Mesendoderm (in vitro differentiated cells): ENCODE measurements at places on chromosomes 4 and X.

- H3K4me3 ChIP-seq, result no peak overlapping the region
- no peak overlapping the region for H3K27ac ChIP-seq
- DNase-seq, result no peak
- H3K4me1 ChIP-seq, result no peaks in the 10 kb centered on the region
- H3K36me3 ChIP-seq, result no peaks in the 10 kb centered on the region
- H3K27me3 ChIP-seq, result no peaks in the 10 kb centered on the region
Observed at GRCh38 chrX:56882581-56882980, 112.8 kb downstream of the SPIN3 start.

GRCh38 chr4:41814565-41814964 is 66.0 kb upstream of the PHOX2B start:
- H3K4me1 ChIP-seq, result no peaks in the 10 kb centered on the region
- no peak overlapping the region for H3K4me3 ChIP-seq
- DNase-seq, result peak; percentile 70

DNA sequence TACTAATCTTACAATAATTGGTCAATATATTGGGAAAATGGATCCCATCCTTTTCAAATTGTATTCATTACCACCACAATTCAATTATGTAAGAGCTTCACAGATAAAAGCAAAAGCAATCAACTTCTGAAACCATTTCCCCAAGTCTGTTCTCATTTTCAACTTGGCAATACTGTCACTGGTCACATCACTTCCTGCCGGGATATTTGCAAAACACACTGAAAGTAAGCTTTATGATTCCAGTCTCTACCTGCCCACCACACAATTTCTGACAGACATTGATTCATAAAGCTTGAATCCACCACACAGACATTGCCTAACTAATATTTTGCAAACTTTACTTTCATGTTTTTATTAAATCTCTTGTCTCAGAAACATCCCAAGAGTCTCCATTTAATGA is 53.6 kb downstream of the LIN54 start:
- DNase-seq, result no peak
- H3K27me3 ChIP-seq, result no peaks in the 10 kb centered on the region
- no peak overlapping the region for H3K4me3 ChIP-seq
- no peaks in the 10 kb centered on the region for H3K4me1 ChIP-seq
- no peak overlapping the region for H3K27ac ChIP-seq

DNA sequence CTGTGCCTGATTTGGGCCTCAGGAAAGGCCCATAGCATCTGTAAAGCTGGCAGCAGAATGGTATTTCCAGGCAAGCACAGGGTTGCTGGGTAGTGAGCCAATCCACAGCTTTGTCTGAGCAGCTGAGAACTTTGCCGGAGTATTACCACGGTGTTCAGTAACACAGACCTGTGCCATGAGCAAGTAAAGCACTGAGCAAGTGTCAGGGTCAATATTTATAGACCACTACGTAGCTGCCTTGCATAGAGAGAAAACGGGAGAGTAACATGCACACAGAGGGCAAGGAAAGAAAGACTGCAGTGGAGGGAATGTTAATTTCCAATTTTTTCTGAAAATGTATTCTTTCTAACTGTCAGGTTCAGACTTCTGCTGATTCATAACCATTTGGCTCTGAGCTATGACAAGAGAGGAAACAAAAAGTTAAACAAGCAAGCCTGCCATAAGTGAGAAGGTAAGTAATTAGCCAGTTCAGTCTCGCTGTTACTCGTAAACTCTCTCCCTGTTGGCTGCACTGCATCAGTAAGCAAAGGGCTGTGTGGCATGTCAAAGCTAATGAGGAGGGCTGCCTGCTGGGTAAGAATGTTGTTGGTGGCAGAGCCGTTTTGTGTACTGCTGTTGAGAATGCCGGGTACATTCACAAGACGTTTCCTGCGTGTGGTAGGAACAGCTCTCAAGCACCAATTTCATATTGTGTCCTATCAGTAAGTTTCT is 238.1 kb downstream of the BMPR1B start:
- H3K27me3 ChIP-seq, result no peaks in the 10 kb centered on the region
- no peaks in the 10 kb centered on the region for H3K36me3 ChIP-seq
- no peak overlapping the region for H3K27ac ChIP-seq
- peak; percentile 76 for DNase-seq

DNA sequence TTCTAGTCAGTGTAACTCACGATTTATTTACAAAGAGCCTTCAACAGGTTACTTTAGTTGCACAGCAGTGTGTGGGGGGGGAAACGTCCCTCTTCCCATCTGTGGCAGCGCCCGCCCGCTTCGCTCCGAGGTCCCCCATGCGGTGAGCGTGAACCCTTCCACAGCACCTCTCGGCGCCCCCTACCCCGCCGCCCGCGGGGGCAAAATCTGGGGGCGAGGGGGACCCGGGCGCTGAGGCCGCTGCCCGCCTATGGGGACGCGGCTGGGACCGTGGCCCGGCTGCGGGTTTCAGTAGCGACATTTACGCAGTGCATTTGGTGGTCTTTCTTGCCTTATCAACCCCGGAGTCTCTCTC is 6.4 kb downstream of the NKX6-1 start:
- H3K4me1 ChIP-seq, result peaks cover 8% of the 10 kb centered on the region
- H3K4me3 ChIP-seq, result no peak overlapping the region
- peaks cover 66% of the 10 kb centered on the region for H3K27me3 ChIP-seq
- no peaks in the 10 kb centered on the region for H3K36me3 ChIP-seq
- no peak overlapping the region for H3K27ac ChIP-seq
